ENCODE measurements at places on chromosomes 16 and 17.

- DNase-seq = no peak
Measured at GRCh38 chr16:48330841-48331192, 54.4 kb downstream of the SIAH1 start.

GRCh38 chr17:38600906-38601305 is 4.8 kb downstream of the SRCIN1 start:
- DNase-seq = no peak

DNA sequence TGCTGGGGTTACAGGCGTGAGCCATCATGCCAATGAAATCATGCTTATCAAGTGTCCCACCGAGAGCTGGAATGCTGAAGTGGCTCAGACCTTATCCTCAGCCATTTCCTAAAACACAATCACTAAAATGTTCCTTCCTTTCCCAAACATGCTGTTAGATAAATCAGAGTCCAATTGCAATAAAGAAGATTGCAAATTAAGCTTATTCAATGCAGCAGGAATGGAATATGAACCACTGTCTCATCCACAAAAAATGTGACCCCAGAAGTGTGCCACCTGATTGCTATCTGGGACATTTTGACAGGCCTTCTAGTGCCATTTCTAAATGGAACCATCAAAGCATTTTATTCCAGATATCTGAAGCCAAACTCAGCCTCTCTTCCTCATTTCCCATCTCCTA is 205.5 kb upstream of the CDH11 start:
- DNase-seq = no peak

DNA sequence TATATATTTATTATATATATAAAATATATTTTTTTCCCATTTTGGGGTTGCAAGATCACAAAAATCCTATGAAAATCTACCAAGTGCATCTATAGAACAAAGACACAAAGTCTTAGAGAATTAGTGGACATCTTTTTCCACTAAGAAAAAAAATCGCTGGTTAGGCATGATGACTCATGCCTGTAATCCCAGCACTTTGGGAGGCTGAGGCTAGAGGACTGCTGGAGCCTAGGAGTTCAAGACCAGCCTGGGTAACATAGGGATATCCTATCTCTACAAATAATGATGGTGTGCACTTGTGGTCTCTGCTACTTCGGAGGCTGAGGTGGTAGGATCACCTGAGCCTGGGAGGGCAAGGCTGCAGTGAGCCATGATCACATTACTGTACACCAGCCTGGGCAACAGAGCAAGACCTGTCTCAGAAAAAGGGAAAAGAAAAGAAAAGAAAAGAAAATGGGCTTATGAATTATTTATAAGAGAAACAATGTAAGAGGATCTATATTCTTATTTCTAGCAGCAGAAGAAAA is 185.1 kb upstream of the PSMD7 start:
- no peak for DNase-seq

All from activated CD4-positive, alpha-beta T cell treated with anti-CD3 and anti-CD28 coated beads, Interleukin-2, amount 50 U/mL, for 4 hours (primary cell).